SJSA1 (cell line): ENCODE measurements at places on chromosomes 7 and 10. TPM values are rescaled to one million over a fixed set of nuclear protein-coding genes. Genes with fewer than 3 reads are reported as not detected.
A peak's percentile ranks its signal among the peaks of the same experiment; 100 is the strongest.

DNA sequence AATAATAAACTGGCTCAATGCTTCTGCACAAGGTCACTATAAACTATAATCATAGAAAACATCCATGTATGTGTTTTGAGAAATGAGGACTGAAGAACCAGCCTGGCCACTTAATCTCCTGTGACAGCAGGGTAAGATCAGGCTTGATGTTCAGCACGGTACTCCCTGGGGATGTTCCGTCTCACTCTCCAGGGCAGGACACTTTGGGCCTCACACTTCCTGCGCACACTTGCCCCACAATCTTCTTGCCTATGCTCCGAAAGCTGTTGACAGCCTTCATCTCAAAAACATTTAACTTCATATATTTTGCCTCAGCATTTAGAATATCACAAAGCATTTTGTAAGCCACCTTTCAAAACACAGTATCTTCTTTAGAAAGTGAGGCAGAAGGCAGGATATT, 92.7 kb downstream of the PARD3 start:
- no peak for DNase-seq

GRCh38 chr10:66555061-66555460, 370.8 kb upstream of the LRRTM3 start:
- DNase-seq, result no peak

- no peak for DNase-seq
These were observed 53.1 kb upstream of the COBL start for GRCh38 chr7:51369746-51370145.

The GRID2IP gene
- not detected in 2 replicates for total RNA-seq

- DNase-seq, result peak; percentile 39
These were observed 313.3 kb upstream of the AKR1E2 start for GRCh38 chr10:4512671-4513240.

DNA sequence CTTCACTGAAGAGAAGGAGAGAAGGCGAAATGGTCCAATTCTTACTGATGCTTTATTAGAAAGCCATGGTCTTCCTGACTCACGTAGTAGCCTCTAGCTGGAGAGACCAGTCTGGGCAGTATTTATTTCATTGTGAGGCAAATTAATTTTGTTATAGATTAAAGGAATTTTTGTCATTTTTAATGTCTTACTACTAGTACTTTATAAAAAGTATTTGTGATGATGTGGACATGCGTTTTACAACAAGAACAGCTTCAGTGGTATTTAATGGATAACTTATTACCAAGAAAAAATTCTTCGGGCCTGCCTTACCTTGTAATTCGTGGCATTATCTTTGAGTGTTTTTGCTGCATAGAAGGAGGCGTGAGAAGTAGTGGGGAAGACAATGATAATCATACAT, 339.4 kb upstream of the SHH start:
- no peak for DNase-seq

DNA sequence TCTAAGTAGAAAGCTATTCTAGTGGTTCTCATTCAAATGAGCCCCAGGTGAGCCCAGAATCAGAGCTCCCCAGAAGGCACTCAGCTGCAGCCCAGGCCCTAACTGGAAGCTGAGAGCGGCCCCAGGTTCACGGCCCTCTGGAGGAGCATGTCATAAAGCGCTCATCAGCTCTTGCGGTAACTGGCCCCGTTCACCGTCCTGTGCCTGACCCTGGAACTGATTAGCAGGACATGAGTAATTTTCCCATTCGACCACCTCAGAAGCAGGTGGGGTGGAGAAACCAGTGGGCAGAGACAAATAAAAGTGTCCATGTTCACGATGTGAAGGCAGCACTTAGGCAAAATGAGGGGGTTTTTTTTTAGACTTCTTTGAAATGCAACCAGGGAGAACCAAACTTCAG, 136.1 kb upstream of the LYZL2 start:
- no peak for DNase-seq

DNA sequence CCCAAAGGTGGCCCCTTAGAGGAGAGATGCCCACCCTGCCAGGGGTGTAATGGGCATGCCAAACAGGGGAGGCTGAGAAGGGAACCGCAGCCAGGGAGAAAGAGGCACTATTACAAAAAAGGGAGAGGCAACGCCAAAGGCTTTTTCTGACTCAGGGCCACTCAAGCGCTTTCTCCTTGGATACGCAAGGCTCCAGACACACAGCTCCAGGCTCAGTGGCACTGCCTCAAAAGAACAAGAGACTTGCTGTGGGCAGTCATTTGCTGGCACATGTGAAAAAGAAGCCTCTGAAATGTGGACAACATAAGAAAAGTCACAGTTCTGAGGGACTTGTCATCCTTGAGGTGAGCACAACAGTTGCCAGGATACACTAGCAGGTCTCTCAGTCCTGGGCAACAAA, 128.4 kb downstream of the DGKI start:
- DNase-seq, result peak; percentile 77

DNA sequence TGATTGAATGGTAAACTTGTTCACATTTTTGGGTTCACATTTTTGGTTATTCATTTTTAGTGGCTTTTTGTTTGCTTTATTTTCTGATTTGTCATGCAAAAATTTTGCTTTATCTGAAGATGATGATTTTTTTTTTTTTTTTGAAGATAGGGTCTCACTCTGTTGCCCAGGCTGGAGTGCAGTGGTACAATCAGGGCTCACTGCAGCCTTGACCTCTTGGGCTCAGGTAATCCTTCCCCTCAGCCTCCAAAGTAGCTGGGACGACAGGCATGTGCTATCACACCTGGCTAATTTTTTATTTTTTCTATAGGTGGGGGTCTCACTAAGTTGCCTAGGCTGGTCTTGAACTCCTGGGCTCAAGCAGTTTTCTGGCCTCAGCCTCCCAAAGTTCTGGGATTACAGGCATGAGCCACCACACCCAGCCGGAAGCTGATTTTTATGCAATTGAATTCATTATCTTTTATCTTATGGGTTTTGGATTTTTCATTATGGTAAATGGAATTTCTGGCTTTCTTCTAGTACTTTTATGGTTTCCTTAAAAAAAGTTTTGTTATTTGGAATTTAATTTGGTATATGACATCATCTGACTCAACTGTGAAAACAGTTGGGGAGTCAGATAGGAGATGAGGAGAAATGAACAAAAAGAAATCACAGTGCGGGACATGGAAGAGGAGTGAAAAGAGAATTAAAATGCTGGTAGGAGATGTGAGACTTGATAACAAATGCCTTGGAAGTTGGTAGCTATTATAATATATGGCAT, 158.7 kb downstream of the LRMDA start:
- DNase-seq, result no peak

DNA sequence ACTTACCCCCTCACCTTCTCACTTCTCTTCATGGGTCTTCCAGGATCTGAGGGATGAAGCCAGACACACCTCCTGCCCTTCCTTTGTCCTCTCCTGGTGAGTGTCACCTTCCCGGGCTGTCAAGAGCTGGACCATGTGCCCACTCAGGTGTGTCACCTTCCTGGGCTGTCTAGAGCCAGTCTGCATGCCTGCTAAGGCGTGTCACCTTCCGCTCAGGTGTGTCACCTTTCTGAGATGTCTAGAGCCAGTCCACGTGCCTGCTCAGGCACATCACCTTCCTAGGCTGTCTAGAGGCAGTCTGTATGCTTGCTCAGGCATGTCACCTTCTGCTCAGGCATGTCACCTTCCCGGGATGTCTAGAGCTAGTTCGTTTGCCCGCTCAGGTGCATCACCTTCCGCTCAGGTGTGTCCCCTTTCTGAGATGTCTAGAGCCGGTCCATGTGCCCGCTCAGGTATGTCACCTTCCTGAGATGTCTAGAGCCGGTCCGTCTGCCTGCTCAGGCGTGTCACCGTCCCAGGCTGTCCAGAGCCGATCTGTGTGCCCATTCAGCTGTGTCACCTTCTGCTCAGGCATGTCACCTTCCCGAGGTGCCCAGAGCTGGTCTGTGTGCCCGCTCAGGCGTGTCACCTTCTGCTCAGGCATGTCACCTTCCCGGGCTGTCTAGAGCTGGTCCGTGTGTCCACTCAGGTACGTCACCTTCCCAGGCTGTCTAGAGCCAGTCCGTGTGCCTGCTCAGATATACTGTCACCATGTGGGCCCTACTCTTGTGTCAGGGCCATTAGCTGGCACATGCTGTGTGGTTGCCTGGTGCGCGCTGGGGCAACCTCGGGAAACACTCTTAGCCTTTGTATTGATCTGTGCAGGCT, 245.3 kb downstream of the EBF3 start:
- peak; percentile 28 for DNase-seq

The ZNF853 gene
- total RNA-seq, result 0.08 TPM in 1 of 2 replicates, not detected in the other
